ENCODE measurements at places on chromosomes 1 and 21. TPM values are rescaled to one million over a fixed set of nuclear protein-coding genes. Genes with fewer than 3 reads are reported as not detected.

The KCNH1 gene
- total RNA-seq = not detected

DNA sequence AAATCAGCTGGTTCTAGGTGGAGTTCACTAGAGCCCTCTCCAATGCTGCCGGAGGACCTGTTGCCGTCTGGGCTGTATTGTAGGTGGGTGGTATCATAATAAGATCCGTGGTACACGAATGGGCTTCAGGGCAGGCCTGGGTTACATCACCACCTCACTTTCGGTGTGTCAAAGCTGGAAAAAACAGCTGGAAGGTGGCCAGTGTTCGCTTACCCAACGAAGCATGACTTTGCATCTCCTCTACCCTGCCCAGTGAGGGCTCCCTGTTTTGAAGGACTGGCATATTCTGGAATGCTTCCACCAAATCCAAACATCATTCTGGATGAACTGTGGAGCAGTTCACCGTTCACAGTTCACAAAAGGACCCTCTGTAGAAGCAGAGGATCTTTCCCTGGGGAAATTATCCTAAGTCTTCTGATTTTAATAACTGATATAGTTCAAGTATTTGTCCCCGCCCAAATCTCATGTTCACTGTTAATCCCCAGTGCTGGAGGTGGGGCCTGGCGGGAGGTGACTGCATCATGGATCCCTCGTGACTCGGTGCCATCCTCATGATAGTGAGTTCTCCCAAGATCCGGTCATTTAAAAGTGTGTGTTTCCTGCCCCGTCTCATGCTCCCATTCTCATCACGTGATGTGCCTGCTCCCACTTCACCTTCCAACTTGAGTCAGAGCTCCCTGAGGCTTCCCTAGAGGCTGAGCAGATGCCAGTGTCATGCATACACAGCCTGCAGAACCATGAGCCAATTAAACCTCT is 429.0 kb downstream of the KIF26B start:
- no peak overlapping the region for H3K4me3 ChIP-seq
- H3K4me1 ChIP-seq = no peaks in the 10 kb centered on the region
- no peaks in the 10 kb centered on the region for H3K36me3 ChIP-seq
- DNase-seq = no peak
- no peak overlapping the region for H3K27ac ChIP-seq

DNA sequence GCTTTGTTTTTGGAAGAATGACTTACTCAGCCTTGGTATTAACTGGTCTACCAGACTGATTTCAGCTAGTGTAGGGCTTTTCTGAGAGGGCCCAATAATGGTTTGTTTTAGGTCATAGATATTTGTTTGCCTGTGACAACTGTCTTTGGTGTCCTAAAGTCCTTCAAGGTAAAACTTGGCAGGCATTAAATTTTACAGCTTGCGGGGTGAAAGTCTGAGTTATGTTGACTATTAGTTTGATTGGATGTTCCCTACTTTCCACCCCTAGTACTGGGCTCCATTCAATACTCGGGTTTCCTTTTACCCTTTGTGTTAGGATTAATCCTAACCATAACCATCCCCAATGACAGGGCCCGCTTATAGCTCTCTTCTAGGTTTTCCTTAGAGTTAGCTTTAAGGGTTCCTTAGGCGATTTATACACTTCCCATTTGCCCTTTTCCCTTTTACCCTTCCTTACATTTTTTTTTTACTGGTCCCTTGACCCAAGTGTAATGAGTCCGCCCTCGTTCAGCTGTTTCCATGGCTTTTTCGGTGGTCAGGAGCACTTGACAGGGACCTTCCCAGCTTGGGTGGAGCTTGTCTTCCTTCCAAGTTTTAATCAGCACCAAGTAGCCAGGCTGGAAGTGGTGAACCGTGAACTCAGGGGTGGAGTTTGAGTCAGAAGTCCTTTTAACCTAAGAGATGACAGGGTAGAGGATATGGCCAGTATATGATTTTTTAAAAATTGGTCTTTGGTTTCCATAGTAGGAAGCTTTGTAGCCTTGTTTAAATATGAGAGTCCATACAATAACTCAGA is 28.5 kb upstream of the LCE5A start:
- no peak for DNase-seq
- H3K4me3 ChIP-seq = no peak overlapping the region
- no peaks in the 10 kb centered on the region for H3K36me3 ChIP-seq
- no peak overlapping the region for H3K27ac ChIP-seq
- peaks cover 8% of the 10 kb centered on the region for H3K4me1 ChIP-seq
- H3K27me3 ChIP-seq = peaks cover 3% of the 10 kb centered on the region

DNA sequence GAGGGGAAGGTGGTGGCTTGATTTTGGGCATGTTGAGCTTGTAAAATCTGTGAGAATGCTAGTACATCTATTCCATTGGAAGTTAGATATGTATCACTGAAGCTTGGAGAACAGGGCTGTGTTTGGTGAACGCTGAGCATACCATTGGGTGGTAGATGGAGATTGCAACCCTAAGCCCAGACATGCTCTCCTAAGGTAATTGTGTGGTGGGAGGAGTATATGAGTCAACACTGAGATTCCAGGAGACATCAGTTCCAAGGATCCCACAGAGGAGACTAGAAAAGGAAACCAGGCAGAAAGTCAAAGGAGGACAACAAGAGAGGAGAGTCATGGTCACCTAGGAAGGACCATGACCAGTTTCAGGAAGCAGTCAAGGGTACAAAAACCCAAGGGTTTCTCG is 60.4 kb downstream of the KIF21B start:
- no peak for DNase-seq
- no peak overlapping the region for H3K4me3 ChIP-seq
- no peak overlapping the region for H3K27ac ChIP-seq
- H3K27me3 ChIP-seq = peaks cover 2% of the 10 kb centered on the region

DNA sequence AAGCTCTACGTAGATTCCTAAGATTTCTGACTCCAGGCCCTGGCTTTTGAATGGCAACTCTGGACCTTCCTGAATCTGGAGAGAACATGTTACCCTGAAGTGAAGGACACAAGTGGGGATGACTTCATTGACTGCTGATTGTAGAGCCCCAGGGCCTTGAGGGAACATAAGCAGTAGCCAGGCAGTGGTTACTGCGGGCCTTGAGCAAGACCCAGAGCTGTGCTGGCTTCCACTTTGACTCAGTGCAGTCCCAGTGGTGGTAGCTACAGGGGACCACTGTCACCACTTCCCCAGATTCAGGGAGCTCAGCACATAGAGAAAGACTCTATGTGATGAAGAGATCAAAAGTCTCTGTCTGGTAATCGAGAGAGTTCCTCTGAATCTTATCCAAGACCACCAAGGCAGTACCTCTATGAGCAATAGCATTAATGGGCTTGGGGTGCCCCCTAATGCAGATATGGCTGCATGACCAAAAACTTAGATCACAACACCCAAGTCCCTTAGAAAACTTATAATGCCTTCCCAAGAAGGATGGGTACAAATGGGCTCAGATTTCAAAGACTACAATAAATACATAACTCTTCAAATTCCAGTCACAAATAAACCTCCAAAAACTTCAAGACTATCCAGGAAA is 1278.3 kb downstream of the AMY1C start:
- no peaks in the 10 kb centered on the region for H3K27me3 ChIP-seq
- no peak overlapping the region for H3K4me3 ChIP-seq
- H3K27ac ChIP-seq = no peak overlapping the region
- no peaks in the 10 kb centered on the region for H3K4me1 ChIP-seq
- no peak for DNase-seq
- no peaks in the 10 kb centered on the region for H3K36me3 ChIP-seq

DNA sequence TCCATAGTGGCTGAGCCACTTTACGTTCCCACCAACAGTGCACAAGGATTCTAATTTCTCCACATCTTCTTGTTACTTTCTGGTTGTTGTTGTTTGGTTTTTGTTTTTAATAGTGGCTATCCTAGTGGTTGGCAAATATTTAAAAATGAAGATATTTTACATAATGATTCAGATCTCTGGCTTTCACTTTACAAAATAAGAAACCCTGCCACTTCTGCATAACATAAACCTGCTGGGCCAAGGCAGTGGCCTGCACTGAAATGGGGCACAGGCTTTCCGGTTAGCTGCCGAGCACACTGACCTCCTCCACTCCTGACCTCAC is 320.4 kb downstream of the RPS6KC1 start:
- H3K36me3 ChIP-seq = no peaks in the 10 kb centered on the region
- H3K27ac ChIP-seq = no peak overlapping the region
- no peak overlapping the region for H3K4me3 ChIP-seq
- H3K27me3 ChIP-seq = peaks cover under 1% of the 10 kb centered on the region
- H3K4me1 ChIP-seq = no peaks in the 10 kb centered on the region

The DCST1 gene
- total RNA-seq = not detected

The RNU1-2 gene
- total RNA-seq = 2,316 TPM

DNA sequence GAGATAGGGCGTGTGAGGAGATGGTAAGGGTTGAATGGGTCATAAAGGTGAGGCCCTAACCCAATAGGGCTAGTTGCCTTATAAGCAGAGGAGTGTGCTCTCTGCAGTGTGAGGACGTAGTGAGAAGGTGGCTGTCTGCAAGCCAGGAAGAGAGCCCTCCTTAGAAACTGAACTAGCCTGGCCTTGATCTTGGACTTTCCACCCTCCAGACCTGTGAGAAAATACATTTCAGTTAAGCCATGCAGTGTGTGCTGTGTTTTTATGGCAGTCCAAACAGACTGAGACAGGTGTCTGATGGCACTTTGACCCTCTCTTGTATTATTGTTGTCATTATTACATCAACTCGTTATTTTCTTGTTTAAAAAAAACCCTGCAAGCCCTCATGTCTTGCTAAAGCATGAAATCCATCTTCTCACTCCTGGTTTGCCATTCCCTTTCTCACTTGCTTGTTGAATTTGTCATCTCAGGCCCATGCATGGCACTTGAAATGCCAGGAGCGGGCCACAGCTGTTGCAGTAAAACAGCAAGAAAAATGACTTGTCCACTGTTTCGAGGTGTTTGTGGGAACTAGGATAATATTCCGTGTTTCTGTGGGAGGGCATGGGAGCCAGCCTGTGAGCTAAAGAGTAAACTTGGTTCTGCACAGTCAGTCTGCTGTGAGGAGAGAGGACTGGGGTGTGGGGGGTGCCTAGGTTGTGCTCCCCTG is 78.6 kb downstream of the STUM start:
- no peak overlapping the region for H3K4me3 ChIP-seq
- no peak overlapping the region for H3K27ac ChIP-seq
- no peak for DNase-seq
- H3K36me3 ChIP-seq = peaks cover 14% of the 10 kb centered on the region
- no peaks in the 10 kb centered on the region for H3K27me3 ChIP-seq
- H3K4me1 ChIP-seq = peaks cover 22% of the 10 kb centered on the region

DNA sequence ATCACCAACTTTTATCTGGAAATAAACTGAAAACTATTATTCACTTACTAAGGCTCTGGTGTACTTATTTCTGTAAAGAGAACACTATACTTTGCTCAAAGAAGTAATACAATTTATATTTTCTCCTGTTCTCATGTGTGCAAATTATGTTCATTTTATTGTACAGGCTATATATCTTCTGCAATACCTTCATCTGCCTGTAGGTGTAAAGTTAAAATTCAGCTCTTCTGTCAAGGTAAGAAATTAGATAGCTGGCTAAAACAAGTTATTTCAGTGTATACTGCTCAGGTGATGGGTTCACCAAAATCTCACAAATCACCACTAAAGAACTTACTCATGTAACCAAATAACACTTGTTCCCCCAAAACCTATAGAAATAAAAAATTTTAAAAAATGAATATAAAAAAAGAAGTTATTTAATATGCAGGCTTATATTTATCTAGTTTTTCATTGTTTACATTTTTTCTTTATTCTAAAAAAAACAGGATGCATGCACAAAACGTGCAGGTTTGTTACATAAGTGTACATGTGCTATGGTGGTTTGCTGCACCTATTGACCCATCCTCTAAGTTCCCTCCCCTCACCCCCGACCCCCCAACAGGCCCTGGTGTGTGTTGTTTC is 81.5 kb downstream of the PTGER3 start:
- no peak for DNase-seq
- no peak overlapping the region for H3K4me3 ChIP-seq
- no peaks in the 10 kb centered on the region for H3K36me3 ChIP-seq
- H3K27me3 ChIP-seq = no peaks in the 10 kb centered on the region
- H3K4me1 ChIP-seq = no peaks in the 10 kb centered on the region

DNA sequence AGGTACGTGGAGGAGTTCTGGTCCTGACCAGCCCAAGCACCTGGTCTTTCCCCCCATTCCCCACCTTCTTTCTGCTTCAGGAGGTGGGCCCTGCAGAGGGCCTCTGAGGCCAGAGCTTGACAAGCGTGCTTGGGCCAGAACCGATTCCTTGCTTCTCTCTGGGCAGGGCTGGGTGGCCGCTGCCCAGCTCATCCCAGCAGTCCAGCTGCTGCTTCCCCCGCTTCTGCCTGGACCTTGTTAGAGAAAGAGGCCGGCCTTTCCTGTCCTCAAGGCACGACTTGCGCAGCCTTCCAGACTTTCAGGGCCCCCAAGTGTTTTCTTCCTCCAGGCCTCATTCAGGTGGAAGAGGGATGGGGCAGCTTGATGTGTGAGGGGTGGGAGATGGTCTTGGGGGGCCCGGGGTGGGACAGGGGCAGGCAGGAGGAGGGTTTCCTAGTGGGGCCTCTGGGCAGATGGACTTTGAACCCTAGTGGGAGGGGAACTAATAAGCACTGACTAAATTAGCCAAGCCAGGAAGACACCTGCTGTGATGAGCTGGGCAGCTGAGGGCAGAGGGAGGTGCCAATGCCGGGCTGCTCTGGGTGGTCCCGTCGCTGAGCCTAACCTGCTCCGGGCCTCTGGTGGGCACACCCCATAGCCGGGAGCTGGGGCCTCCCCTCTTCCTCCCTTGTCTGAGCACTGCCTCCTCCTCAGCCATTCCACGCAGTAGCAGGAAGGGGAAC is 36.5 kb downstream of the ARHGEF10L start:
- no peaks in the 10 kb centered on the region for H3K27me3 ChIP-seq
- peaks cover 1% of the 10 kb centered on the region for H3K4me1 ChIP-seq
- H3K4me3 ChIP-seq = no peak overlapping the region
- DNase-seq = no peak
- H3K27ac ChIP-seq = no peak overlapping the region
- H3K36me3 ChIP-seq = no peaks in the 10 kb centered on the region

DNA sequence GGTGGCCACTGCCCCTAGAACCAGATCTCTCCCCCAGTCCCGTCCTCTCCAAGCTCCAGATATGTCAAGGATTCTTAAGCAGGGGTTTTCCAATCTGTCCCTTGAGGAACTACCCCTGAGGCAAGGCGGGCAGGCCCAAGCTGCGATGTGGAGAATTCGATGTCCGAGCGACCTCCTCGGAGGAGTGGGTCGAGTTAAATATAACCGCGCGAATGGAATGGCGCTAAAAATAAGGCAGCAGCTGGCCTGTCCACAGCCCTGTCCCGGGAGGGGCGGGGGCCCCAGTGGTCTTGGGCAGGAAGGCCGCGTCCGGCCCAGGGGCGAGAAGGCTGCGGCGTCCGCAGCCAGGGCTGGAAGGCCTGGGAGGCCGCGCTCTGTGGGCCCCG is 5.8 kb upstream of the FOXD3 start:
- H3K36me3 ChIP-seq = peaks cover 17% of the 10 kb centered on the region
- H3K4me3 ChIP-seq = peak overlapping the region; percentile 40
- peaks cover 71% of the 10 kb centered on the region for H3K27me3 ChIP-seq
- no peak for DNase-seq

DNA sequence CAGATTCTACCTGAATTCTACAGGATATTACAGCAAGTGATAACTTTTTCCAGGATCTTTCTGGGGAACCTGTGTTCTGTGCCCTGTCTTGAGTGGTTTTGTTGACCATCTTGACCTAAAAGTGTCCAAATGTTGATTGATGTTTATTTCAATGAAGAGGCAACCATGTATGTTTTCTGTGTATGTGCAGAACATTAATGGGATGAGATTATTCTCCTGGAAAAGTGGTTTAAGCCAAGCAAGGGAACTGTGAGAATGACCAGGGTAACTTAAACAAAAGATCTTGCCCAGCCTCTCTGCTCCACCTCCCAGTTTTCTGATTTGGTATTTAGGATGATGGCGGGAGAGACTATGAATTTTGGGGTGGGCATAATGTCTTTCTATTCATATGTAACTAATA is 1.0 kb upstream of the SAMD13 start:
- H3K27me3 ChIP-seq = peaks cover 6% of the 10 kb centered on the region
- H3K36me3 ChIP-seq = no peaks in the 10 kb centered on the region
- H3K27ac ChIP-seq = no peak overlapping the region

Data from activated CD4-positive, alpha-beta T cell treated with anti-CD3 and anti-CD28 coated beads, Interleukin-2, amount 10 ng/mL, durations not matched to agents 7 days and 5 days (primary cell).